ENCODE measurements at places on chromosomes 2 and 18.
A peak's percentile ranks its signal among the peaks of the same experiment; 100 is the strongest.

DNA sequence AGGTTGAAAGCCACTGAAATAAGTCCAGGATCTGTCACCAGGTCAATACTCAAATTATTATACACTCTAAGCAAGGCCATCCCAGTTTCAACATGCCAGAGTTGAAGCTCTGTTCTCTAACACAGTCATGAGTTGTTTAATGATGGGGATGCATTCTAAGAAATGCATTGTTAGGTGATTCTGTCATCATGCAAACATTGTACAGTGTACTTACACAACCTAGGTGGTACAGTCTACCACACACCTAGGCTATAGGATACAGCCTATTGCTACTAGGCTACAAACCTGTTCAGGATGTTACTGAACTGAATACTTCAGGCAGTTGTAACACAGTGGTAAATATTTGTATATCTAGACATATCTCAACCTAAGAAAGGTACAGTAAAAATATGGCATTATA, 162.2 kb downstream of the BAZ2B start:
- DNase-seq, result no peak

GRCh38 chr2:127162261-127163089, 55.5 kb upstream of the BIN1 start:
- no peak for DNase-seq

GRCh38 chr2:30048636-30049175, 98.1 kb upstream of the YPEL5 start:
- no peak for DNase-seq

- no peak for DNase-seq
Observed at GRCh38 chr2:65545837-65546805, 113.7 kb upstream of the SPRED2 start.

GRCh38 chr2:209726311-209726710, 45.3 kb upstream of the UNC80 start:
- no peak for DNase-seq

GRCh38 chr18:45050712-45051601, 370.3 kb downstream of the SETBP1 start:
- peak; percentile 17 for DNase-seq

DNA sequence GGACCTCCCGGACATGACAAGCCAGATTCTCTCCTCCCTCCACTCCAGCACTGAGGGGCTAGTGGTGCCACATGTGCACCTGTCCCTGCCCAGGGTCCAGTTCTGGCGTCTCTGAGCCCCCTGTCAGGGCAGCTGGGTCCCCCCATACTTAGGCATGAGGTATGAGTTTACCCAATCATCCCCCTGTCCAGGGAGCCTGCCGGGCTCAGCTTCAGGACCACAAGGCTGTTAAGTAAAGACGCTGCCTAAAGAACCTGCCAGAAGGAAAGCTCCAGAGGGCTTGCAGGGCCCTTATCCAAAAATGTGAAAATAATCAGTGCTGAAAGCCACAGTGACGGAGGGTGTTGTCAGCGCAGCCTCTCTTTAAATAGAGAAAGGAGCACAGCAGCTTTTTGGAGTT, 40.0 kb downstream of the SH3BP4 start:
- DNase-seq, result no peak

GRCh38 chr2:66869076-66869475, 434.2 kb downstream of the MEIS1 start:
- DNase-seq, result peak; percentile 64

GRCh38 chr18:11859903-11860407, 8.7 kb downstream of the CHMP1B start:
- DNase-seq, result peak; percentile 92

Measured in urothelium cell line (cell line).